Activated T-helper 1 cell treated with anti-CD3 and anti-CD28 coated beads, Interleukin-12 subunit alpha, Interleukin-12 subunit beta, Interleukin-2, Interleukin-4 antibody, amounts not matched to agents 30 ng/mL and 10 ng/mL and 1 ng/mL, durations not matched to agents 14 hours and 24 hours and 36 hours (primary cell): ENCODE measurements at places on chromosomes 1 and 21. TPM values are rescaled to one million over a fixed set of nuclear protein-coding genes. Genes with fewer than 3 reads are reported as not detected.

- no peak for DNase-seq
- no peak overlapping the region for H3K27ac ChIP-seq
- H3K4me3 ChIP-seq: no peak overlapping the region
- H3K27me3 ChIP-seq: no peaks in the 10 kb centered on the region
- peaks cover 23% of the 10 kb centered on the region for H3K4me1 ChIP-seq
These were observed 5.0 kb downstream of the SLC19A1 start for GRCh38 chr21:45537111-45537745.

DNA sequence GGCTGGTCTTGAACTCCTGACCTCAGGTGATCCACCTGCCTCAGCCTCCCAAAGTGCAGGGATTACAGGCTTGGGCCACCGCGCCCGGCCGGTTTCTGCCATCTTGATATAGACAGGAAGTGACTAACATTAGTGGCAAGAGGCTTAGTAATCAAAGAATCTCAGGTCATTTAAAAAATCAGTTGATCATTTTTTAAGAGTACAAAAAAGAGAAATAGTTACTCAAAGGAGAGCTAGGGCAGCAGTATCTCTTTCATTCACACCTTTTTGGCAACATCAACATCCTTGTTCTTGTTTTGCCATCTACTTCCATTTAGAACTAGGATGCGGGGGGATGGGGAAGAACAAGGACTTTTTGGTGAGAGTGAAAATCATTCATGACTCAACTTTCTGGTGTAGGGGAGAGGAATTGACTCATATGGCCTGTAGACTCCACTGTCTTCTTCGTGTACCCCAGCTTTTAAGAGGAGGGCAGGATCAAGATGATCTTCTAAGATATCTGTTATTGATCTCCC is 8.8 kb downstream of the FCRLB start:
- peaks cover 6% of the 10 kb centered on the region for H3K36me3 ChIP-seq
- H3K27me3 ChIP-seq: peaks cover 60% of the 10 kb centered on the region
- H3K4me1 ChIP-seq: peaks cover 44% of the 10 kb centered on the region
- H3K4me3 ChIP-seq: peak overlapping the region; percentile 35
- DNase-seq: no peak
- H3K27ac ChIP-seq: peak overlapping the region; percentile 42

- H3K27me3 ChIP-seq: no peaks in the 10 kb centered on the region
- DNase-seq: no peak
- H3K36me3 ChIP-seq: peaks cover 16% of the 10 kb centered on the region
- peak overlapping the region; percentile 5 for H3K4me3 ChIP-seq
- H3K4me1 ChIP-seq: peaks cover 25% of the 10 kb centered on the region
These were observed 73.1 kb downstream of the GATAD2B start for GRCh38 chr1:153849487-153850185.

- no peak for DNase-seq
- no peaks in the 10 kb centered on the region for H3K4me1 ChIP-seq
- H3K4me3 ChIP-seq: no peak overlapping the region
- H3K27me3 ChIP-seq: no peaks in the 10 kb centered on the region
- no peak overlapping the region for H3K27ac ChIP-seq
These were observed 46.0 kb downstream of the LDLRAD2 start for GRCh38 chr1:21857840-21858670.

DNA sequence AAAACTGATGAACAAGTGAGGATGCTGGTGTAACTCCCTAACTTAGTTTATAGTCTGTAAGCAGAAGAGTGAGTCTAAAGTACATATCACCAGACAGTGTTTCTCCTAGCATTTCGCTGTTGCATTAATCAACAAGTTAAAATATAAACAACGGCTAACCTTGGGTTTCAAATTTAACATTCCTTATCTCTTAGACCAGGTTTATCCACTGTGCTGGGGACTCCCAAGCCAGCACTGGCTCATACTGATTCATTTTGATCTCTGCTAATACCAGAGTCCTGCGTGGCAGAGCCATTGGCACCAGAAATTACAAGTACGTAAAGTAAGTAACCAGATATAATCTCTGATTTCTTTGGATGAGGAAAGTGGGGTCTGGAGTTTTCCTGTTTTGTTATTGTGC is at the start of gene FMO1:
TSS of gene FMO1 (plus strand) at position 193 of the 400 bp plus-strand sequence. CDS start 9,594 bp downstream, outside the sequence.
- H3K4me3 ChIP-seq: no peak within 1 kb of the TSS
- no peak within 1 kb of the TSS for H3K27ac ChIP-seq
- peaks cover 40% of the 10 kb centered on the region for H3K27me3 ChIP-seq
- peaks cover 11% of the 10 kb centered on the region for H3K4me1 ChIP-seq
- no peaks in the 10 kb centered on the region for H3K36me3 ChIP-seq

DNA sequence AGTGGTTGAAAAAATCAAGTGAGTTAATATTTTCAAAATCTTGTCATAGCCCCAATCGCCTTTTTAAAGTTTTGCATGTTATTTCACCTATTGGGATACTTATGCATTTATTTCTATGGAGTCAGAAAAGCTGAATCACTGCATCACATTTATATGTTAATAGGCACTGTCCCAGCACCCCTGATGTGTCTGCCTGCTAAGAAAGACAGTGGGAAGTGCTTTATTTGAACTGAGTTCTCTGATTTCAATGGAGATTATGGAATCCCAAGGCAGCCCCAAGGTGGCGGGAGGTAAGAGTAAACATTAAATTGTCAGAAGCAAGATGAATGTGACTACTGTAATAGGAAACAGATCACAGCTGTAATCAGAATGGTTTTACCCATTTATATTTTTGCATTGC is 2225.7 kb downstream of the NCAM2 start:
- H3K27me3 ChIP-seq: no peaks in the 10 kb centered on the region
- H3K27ac ChIP-seq: no peak overlapping the region
- H3K36me3 ChIP-seq: no peaks in the 10 kb centered on the region
- no peak for DNase-seq

DNA sequence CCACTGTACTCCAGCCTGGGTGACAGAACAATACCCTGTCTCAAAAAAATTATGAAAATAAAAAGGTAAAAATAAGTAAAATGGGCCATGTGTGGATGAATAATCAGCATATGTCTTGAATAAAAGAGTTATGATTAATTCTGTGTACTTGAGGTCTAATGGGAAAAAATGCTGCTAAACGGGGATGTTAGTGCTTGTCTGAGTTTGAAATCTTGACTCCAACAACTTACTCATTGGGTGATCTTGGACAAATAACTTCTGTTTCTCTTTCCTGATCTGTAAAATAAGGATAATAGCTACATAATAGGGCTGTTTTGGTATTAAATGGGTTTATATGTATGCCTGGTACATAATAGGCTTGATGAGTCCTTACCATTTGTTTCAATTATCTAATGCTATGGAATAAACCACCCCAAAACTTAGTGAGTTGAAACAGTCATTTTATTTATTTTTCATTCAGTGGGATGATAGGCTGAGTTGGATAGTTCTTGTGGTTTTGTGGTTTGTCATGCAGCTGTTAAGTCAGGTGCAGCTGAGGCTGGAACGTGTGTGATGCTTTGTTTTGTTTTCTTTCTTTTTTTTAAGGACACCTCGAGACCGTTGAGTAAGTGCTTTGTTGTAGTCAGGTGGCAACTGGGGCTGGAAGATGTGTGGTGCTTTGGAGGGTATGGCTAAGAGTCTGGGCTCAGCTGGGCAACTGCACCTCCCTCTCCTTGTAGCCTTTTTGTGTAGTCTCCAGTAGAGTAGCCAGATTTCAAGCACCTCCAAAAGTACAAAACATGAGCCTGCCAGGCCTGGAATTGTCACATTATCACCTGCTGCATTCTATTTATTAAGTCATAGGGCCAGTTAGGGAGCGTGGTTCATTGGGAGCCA is 4.9 kb downstream of the MDM4 start:
- peak overlapping the region; percentile 17 for H3K4me3 ChIP-seq
- peak overlapping the region; percentile 74 for H3K27ac ChIP-seq
- peak; percentile 62 for DNase-seq
- H3K4me1 ChIP-seq: peaks cover 49% of the 10 kb centered on the region

GRCh38 chr1:95716097-95716496 is 482.1 kb downstream of the RWDD3 start:
- no peaks in the 10 kb centered on the region for H3K4me1 ChIP-seq
- H3K4me3 ChIP-seq: no peak overlapping the region
- H3K27me3 ChIP-seq: no peaks in the 10 kb centered on the region
- H3K27ac ChIP-seq: no peak overlapping the region
- DNase-seq: no peak

C1QC gene
- total RNA-seq: not detected in 2 replicates

PRKAA2 gene
- not detected in 2 replicates for total RNA-seq

CHIA gene
- not detected in 2 replicates for total RNA-seq

MT1HL1 gene
- not detected in 2 replicates for total RNA-seq

CCDC185 gene
- total RNA-seq: not detected in 2 replicates
